NCI-H1694 treated with DMSO at 0.1 percent for 48 hours (cell line): ENCODE measurements at places on chromosomes 12 and 14.
A peak's percentile ranks its signal among the peaks of the same experiment; 100 is the strongest.

DNA sequence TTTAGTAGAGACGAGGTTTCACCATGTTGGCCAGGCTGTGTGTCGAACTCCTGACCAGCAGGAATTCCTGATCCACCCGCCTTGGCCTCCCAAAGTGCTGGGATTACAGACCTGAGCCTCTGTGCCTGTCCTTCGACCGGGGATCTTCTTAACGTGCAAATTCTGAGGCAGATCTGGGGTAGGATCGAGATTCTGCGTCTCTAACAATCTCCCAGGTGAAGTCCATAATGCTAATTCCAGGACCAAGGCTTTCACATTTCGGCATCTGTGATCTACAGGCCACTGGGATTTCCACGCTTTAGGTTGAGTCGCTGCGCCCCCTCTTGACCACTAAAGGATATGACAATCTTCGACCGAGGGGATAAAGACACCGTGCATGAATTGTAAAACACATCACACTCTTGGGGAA, 24.8 kb downstream of the FOS start:
- peak; percentile 95 for DNase-seq

GRCh38 chr14:69932391-69932790, 53.2 kb downstream of the SMOC1 start:
- no peak for DNase-seq

GRCh38 chr14:65321370-65321875, 91.1 kb upstream of the FUT8 start:
- no peak for DNase-seq

DNA sequence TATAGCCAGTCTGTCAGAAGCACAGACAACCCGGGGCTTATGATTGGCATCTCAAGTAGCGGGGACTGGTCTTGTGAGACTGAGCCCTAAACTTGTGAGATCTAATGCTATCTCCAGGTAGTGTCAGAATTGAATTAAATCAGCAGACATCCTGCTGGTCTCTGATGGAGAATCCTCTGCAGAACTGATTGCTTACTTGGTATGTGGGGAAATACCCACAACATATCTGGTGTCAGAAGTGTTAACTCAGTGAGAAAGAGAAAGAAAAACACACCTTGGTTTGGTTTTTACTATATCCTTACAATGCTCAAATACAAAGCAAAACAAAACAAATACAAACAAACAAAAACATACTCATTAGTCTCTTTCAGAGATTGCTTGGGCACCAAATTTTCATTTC, 10.0 kb downstream of the SEL1L start:
- DNase-seq: no peak

DNA sequence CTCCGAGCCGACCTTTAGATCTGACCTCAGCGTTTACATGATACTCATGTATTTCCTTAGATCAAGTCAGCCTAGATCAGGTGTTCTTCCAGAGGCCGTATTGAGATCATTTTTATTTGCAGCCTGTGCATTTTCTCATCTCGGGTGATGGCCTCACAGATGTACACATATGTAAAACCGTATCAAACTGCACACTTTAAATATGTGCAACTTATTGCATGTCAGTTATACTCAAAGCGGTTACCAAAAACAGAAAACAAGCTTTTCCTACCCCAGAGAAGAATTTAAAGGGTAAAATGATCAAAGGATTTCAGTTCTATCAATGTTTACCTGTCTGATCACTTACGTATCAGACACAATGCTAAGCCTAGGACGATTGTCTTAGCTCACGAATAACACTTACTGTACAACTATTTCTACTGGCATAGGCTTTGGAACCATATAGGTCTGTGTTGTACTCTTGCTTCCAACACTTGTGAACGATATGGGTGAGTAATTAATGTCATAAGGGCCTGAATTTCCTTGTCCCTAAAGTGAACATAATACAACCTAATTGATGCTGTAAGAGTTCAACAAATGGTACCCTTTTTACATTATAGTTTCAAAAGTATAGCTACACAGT, 628 bp upstream of the LLPH start:
- DNase-seq: no peak
